Mesendoderm (in vitro differentiated cells): ENCODE measurements at places on chromosomes 16 and 17.
A peak's percentile ranks its signal among the peaks of the same experiment; 100 is the strongest.

DNA sequence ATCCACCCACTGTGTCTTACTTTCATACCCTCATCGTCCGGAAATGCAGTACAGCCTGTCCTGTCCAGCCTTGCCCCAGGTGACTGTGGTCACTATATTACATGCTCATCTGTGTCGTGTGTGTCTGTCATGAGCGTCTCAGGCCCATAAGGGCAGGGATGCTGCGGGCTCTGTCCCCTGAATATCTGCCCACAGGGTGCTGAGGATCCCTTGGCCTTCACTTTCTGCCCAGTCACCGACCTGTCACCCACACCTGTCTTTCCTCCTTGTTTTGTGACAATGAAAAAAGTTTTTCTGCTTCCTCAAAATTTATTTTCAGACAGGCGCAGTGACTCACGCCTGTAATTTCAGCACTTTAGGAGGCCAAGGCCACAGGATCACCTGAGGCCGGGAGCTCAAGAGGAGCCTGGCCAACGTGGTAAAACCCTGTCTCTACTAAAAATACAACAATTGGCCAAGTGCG is 1.4 kb upstream of the CTRB1 start:
- H3K4me3 ChIP-seq, result no peak overlapping the region
- H3K27ac ChIP-seq, result no peak overlapping the region
- no peaks in the 10 kb centered on the region for H3K4me1 ChIP-seq
- H3K36me3 ChIP-seq, result no peaks in the 10 kb centered on the region

GRCh38 chr16:11125936-11126335 is 130.1 kb downstream of the SOCS1 start:
- no peak for DNase-seq
- H3K27ac ChIP-seq, result no peak overlapping the region
- H3K4me1 ChIP-seq, result peaks cover 5% of the 10 kb centered on the region
- H3K27me3 ChIP-seq, result no peaks in the 10 kb centered on the region

DNA sequence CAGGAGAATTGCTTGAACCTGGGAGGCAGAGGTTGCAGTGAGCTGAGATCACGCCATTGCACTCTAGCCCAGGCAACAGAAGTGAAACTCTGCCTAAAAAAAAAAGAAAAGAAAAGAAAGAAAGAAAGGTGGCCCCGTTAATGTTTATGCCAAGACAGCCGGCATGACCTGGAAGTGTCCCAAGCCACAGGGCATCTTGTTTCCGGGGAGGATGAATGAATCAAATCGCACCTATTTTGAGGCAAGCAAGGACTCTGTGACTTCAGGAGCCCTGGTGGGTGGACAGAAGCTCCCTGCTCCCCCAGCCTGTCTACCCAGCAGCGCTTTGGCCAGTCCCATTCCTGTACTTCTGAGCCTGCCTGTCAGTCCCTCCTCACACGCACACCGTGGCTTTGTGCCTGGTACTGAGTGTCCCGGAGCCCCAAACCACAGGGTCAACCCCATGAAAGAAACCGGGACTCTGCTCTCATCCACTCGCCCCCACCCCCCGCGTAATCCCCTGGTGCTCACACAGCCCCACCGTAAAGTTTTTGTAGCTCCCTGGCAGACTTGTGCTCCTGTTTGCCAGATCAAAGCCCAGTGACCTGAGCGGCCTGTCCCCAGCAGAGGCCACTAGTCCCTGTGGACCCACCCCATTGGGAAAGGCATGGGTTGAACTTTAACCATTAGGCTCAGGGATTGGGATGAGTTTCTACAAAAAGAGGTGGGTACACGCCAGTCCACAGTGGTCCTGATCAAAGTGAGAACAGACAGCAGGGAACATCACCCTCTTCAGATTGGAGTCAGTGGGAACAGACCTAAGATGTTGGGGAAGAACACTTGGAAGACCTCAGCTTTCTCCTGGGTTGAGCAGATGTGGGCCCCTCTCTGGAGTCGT is 19.3 kb downstream of the CD2BP2 start:
- no peaks in the 10 kb centered on the region for H3K4me1 ChIP-seq
- H3K27me3 ChIP-seq, result no peaks in the 10 kb centered on the region
- DNase-seq, result no peak
- H3K27ac ChIP-seq, result no peak overlapping the region
- H3K4me3 ChIP-seq, result no peak overlapping the region
- H3K36me3 ChIP-seq, result no peaks in the 10 kb centered on the region

- no peaks in the 10 kb centered on the region for H3K36me3 ChIP-seq
- no peak overlapping the region for H3K4me3 ChIP-seq
- H3K27ac ChIP-seq, result no peak overlapping the region
- no peaks in the 10 kb centered on the region for H3K27me3 ChIP-seq
- no peaks in the 10 kb centered on the region for H3K4me1 ChIP-seq
- no peak for DNase-seq
Observed at GRCh38 chr17:35239823-35240222, 3.0 kb upstream of the SLFN5 start.

DNA sequence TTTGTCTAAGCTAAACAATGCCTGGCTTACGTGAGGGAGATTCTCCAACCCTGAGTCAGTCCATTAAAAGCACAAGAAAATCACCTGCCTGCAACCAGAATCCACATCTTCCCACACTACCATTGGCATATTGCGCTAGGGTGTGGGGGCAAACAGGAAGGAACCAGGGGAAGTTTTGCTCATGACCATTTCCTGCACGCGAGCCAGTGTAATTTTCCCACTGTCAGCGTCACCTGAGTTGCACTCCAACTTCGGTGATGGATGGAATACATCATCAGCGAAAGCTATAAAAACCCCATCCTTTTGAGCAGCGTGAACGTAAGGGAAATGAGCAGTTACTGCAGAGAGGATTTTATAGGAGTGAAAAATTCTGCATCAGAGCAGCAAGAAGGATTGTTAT is 167.9 kb upstream of the NOL11 start:
- no peak overlapping the region for H3K4me3 ChIP-seq
- H3K27ac ChIP-seq, result no peak overlapping the region
- no peaks in the 10 kb centered on the region for H3K4me1 ChIP-seq
- no peaks in the 10 kb centered on the region for H3K36me3 ChIP-seq
- DNase-seq, result no peak
- no peaks in the 10 kb centered on the region for H3K27me3 ChIP-seq

DNA sequence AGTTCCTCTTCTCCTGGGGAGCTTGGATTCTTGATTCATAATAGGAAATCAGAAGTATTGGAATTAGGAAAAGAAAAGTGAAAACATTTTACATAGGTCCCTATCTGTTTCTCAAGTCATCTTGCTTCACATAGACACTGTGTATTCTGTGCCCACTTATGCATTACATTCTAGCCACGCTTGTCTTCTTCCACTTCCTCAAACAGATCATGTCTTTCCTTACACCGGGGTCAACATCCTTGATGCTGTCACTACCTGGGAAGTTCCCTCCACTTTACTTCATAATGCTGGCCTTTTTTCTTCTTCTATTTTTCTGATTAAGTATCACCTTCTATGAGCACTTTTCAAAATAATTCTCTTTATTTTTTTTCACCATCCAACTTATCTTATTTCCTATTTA is 606.4 kb upstream of the CDH8 start:
- H3K27me3 ChIP-seq, result no peaks in the 10 kb centered on the region
- no peak overlapping the region for H3K4me3 ChIP-seq
- DNase-seq, result no peak

- H3K27ac ChIP-seq, result no peak overlapping the region
- H3K4me1 ChIP-seq, result peaks cover 3% of the 10 kb centered on the region
- DNase-seq, result no peak
- H3K4me3 ChIP-seq, result no peak overlapping the region
- no peaks in the 10 kb centered on the region for H3K27me3 ChIP-seq
Observed at GRCh38 chr17:28751600-28752366, 8.0 kb downstream of the TRAF4 start.

- DNase-seq, result peak; percentile 82
- no peaks in the 10 kb centered on the region for H3K36me3 ChIP-seq
- H3K27ac ChIP-seq, result no peak overlapping the region
- no peak overlapping the region for H3K4me3 ChIP-seq
- H3K4me1 ChIP-seq, result no peaks in the 10 kb centered on the region
Observed at GRCh38 chr17:16419074-16419928, 3.9 kb downstream of the TRPV2 start.

DNA sequence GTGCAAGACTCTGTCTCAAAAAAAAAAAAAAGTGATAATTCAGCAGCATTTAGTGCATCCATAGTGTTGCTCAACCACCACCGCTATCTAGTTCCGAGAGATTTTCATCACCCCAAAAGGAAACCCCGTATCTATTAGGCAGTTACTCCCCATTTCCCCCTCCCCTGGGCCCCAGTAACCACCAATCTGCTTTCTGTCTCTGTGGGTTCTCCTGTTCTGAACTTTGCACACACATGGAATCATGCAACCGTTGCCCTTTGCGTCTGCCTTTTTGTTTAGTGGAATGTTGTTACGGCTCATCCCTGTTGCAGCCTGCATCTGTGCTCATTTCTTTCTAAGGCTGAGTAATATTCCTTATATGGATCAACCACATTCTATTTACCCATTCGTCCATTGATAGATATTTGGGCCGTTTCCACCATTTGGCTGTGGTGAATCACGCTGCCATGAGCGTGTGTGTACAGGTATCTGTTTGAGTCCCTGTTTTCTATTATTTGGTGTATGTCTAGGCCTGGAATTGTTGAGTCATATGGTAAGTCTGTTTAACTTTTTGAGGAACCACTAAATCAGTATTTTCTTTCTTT is 8.7 kb upstream of the SYNGR2 start:
- no peak for DNase-seq
- no peaks in the 10 kb centered on the region for H3K4me1 ChIP-seq
- no peaks in the 10 kb centered on the region for H3K36me3 ChIP-seq
- no peaks in the 10 kb centered on the region for H3K27me3 ChIP-seq
- H3K4me3 ChIP-seq, result no peak overlapping the region
- H3K27ac ChIP-seq, result no peak overlapping the region

DNA sequence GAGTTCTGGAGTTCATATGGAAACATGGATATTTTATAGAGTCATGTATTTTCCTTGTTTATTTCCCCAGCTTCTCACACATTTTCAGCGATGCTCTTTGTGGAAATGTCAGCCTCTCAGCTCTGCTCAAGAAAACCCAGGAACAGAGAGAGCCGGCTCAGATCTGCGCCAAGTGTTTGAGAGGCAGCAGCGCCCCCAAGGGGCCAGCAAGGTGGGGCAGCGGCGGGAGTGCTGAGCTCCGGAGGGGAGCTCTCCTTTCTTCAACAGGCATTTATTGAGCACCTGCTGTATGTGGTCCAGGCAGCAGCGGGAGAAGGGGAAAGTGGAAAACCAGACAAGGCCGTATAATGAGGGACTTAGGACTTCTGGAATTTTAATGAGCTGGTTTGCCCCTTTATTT is 421.1 kb upstream of the C16orf82 start:
- no peaks in the 10 kb centered on the region for H3K27me3 ChIP-seq
- H3K4me3 ChIP-seq, result no peak overlapping the region
- H3K4me1 ChIP-seq, result no peaks in the 10 kb centered on the region
- H3K36me3 ChIP-seq, result no peaks in the 10 kb centered on the region
